ENCODE measurements at places on chromosomes 5 and 9.
A peak's percentile ranks its signal among the peaks of the same experiment; 100 is the strongest.

DNA sequence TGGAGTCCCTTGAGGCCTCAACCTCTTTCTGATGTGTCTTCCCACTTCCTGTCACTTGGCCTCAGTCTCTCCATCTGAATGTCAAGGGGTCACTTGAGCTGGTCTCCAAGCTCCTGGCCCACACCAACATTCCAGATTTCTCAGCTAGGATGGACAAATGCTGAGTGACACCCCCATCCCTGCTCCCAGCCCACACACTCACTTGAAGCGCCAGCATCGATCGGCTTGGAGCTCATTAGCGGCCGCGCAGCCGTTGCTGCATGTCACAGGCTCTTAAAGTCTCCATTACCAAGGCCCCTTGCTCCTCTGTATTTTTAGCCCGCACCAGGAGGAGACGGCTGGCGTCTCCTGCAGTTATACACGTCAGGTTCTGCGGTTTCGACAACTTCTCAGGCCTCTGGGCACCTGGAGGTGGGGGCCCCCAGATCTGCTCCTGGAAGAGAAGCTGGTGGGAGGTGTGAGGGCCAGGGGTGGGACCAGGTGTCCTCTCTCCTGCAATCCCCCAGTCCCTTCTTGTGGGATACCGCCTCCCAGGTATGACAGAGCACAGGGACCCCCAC, 33.4 kb upstream of the ARAP3 start:
- no peak for DNase-seq

DNA sequence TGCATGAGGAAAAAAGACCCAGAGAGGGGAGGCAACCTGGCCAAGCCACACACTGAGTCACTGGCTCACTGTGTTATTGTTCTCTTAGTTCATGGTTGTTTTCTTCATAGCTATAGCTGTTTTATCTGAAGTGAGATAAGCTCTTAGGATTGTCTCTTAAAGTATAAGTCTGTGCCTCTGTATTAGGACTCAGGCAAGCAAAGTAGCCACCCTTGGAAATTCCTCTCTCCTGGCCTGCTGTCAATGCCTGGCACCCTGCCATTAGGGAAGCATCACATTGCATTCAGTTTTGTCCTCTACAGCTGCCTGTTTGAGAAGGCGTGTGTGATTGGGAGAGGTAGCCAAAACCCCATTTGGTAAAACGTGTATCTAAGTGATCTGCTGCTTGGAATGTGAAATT, 147.4 kb upstream of the GLRA1 start:
- peak; percentile 7 for DNase-seq

- DNase-seq: peak; percentile 22
These were observed 933.0 kb downstream of the TLE4 start for GRCh38 chr9:80504601-80505230.

DNA sequence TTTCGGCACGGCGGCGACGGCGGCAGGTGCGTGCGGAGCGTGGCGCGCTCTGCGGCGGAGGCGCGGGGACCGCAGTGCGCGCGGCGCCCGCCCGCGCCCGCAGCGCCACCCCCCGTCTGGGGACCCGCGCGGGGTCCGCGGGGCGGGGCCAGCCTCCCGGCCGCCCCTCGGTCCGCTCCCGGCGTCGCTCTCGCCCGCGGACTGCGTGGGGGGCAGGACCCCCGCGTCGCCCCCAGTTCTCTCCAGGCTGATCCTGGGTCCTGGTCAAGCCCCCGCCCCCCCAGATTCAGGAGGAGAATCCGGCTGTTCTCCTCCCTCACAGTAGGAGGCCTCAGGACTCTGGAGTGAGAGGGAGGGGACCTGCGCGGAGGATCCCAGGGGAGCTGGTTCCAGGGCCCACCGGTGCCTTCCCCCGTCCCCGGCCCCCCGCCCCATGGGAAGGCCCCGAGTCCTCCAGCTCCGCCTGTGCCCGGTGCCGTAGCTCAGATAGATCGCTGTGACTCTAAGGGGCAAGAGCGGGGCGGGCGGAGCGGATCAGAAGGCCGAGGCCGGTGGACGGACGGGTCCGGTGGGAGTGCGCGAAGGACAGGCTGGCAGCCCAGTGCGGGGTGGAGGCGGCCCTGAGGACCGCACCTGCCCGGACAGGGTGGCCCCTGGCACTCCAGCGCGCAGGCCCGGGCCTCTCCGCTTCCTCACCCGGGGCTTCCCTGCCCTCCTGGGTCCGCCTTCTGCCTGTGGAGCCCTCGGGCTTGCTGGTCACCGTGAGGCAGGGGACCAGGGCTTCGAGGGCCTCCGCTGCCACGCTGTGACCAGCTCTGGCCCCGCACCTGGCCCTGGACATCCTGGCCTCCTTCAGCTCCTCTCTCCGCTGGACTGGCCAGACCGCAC, at the start of gene RNF208:
TSS of gene RNF208 (minus strand) at position 51 of the 888 bp plus-strand sequence. CDS start 1,028 bp downstream, outside the sequence.
- no peak for DNase-seq

- DNase-seq: no peak
These were observed 72.5 kb upstream of the DAPK1 start for GRCh38 chr9:87425202-87425601.

DNA sequence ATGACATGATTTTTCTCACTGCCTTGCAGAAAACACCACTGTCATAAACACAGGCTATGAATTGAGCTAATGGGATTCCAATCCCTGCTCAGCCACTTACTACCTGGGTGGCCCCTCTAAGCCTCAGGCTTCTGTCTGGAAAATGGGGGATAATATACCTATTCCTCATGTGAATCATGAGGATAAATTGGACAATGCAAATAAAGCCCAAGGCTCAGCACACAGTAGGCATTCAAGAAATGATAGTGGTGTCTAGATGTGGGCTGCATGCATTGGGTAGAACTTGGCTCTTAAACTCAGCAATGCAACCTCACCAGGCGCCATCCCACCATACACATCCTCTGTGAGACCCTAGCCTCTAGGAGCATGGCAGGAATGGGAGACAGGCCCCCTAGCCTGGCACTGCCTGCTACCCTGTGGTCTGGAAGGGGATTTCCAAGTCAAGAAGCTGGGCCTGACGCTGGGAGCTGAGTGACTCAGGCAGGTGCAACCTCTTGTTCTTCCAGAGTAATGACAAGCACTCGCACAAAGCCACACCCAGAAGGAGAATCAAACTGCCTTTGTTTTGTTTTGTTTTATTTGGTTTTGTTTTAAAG, 2.3 kb upstream of the TNIP1 start:
- no peak for DNase-seq

- no peak for DNase-seq
These were observed 18.1 kb downstream of the LPCAT1 start for GRCh38 chr5:1505506-1506241.

DNA sequence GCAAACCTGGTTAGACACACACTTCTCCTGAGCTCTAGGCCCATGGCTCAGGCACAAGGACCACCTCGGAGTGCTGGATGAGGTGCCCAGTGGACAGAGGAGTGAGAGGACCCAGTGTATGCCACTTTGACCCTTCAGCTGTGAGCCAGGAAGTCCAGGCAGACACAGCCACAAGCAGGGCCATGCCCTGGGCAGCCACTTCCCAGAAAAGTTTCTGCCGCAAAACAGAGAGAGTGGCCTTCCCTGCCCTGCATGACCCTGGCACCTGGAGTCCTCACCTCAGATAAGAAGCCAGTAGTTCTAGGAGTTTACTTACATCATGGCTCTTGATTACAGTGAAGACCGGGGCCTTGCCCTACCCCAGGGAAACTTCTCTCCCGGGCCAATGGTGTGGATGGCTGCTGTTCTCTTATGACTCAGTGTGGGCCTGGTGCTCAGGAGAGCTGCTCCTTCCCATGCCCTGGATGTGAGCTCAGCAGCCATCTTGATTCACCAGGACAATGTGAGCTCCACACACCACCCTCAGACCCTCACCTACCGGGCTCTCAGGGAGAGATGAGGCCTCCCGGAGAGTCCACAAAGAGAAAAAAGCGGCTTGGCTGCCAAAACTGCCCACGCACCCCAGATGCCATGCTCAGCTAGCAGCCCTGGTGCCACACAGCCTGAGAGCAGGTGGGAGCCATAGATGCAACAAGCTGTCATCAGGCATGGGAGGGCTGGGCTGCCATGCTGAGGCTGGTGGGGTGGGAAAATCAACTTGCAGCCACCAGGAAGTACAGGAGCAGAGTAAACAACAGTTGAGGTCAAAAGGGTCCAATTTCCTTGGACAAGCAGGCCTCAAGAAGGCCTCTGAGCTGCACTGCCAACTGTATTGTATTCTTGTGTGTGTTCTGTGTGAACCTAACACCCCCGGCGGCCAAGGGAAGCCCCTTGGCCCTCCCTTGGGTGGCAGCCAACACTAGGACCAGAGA, 11.7 kb upstream of the IRF1 start:
- DNase-seq: no peak

DNA sequence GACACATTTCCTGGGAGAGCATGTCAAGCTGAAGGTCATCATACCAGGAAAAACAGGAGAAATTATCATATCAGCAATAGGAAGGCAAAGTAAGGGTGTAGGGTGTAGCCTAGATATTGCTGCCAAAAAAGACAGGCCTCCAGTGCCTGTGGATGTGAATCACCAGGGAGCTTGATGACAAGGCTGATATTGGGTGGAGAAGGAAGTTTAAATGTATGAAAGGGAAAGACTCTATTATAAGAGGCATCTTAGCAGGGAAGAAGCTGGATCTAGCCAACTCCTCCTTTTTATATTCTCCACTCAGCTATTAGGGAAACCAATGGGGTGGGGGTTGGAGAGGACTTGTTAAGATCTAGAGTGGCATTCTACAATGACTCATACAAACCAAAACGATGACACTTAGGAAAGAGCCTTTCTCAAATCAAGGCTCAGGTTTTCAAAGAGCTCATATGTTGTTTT, 13.4 kb upstream of the TXNDC8 start:
- peak; percentile 95 for DNase-seq

- peak; percentile 75 for DNase-seq
These were observed at the start of gene GALNT10 for GRCh38 chr5:154190595-154191304. Gene GALNT10, plus strand, starts transcription at chr5:154190733. Its CDS starts 134 bp downstream, at chr5:154190867.

- DNase-seq: no peak
These were observed 20.4 kb upstream of the SPTLC1 start for GRCh38 chr9:92135576-92135975.

- DNase-seq: no peak
These were observed 1672.9 kb upstream of the WWC1 start for GRCh38 chr5:166618526-166618925.

- no peak for DNase-seq
These were observed 16.7 kb downstream of the PTGS1 start for GRCh38 chr9:122387536-122387935.

DNA sequence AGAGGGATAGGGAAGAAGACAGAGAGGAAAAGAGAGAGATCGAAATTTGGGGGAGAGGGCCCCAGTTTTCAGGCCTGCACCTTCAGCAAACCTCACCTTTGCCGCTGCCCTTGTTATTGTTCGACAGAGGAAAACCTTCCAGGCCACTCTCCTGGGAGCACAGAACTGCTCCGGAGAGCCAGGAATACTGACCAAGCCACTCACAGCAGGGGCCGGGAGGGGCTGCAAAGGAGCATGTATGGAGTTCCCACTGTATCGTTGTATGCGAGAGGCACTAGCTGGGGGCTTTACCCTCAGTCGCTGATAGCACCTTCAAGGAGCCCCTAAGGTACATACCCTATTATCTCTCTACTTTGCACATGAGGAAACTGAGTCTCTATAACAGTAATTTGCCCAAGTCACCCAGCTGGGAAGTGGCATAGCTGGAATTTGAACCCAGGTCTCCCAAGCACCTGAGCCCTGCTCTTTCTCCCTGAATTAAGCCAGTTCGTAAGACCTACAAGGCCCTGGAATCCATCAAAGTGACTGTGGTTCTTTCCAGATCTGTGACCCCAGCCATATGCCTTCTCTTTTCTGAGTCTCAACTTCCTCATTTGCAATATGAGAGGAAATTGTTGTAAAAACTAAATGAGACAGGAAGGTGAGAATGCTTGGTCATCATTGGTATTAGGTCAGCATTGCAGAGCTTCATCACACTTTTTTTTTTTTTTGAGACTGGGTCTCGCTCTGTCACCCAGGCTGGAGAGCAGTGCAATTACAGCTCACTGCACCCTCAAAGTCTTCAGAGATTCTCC, 21.0 kb upstream of the FOXE1 start:
- DNase-seq: no peak

GRCh38 chr9:84145780-84146179, 165.2 kb downstream of the RMI1 start:
- DNase-seq: no peak

DNA sequence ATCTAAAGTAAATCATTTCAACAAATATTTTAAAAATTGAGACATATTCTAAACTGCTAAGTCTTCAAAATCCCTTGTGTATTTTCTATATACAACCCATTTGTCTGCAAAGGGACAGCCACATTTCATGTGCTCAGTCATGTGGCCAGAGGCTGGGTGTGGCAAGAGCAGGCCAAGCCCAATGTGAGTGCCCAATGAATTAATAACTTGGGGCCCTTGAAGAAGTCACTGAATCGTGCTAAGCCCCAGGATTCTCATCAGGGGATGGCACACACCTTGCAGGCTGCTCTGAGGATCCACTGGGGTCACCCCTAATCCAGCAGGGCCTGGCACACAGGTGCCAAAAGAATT, 78.2 kb upstream of the SMIM23 start:
- DNase-seq: no peak

DNA sequence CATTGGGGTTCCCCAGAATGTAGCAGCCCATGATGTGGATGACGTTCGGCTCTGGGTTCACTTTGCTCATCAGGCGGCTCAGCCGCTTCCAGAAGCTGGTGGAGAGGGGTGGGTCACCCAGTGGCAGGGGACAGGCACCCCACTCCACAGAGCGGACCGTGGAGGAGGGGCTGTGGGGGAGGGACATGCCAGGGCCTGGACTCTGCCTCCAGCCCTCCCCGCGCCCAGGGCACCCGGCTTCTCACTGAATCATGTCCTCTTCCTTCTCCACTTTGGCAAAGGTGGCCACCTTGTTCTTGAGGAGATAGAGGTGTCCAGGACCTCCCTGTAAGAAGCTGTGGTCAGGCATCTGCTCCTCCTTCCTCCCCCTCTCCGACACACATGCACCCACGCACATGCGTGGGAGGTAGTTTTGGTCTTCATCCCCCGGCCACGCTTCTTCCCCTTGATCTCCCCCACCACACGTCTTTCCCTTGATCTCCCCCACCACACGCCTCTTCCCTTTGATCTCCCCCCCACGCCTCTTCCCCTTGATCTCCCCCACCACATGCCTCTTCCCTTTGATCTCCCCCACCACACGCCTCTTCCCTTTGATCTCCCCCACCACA, 8.9 kb upstream of the ENTPD8 start:
- no peak for DNase-seq

GRCh38 chr9:72476617-72477437, 44.6 kb upstream of the TMC1 start:
- peak; percentile 43 for DNase-seq

GRCh38 chr5:164253764-164254163, 748.3 kb downstream of the MAT2B start:
- no peak for DNase-seq

GRCh38 chr5:109105631-109106267, 304.0 kb downstream of the PJA2 start:
- peak; percentile 94 for DNase-seq

GRCh38 chr9:95507464-95508241, 9.1 kb downstream of the PTCH1 start:
- peak; percentile 57 for DNase-seq

- DNase-seq: no peak
These were observed 7.0 kb upstream of the SUB1 start for GRCh38 chr5:32578363-32578762.

- no peak for DNase-seq
These were observed 26.6 kb upstream of the ZBTB34 start for GRCh38 chr9:126833710-126834345.

- no peak for DNase-seq
These were observed 13.5 kb downstream of the RLN1 start for GRCh38 chr9:5326187-5326586.
